ENCODE measurements at places on chromosomes 7 and 10.

- DNase-seq = no peak
Observed at GRCh38 chr10:114041166-114041565, 2.5 kb upstream of the ADRB1 start.

- no peak for DNase-seq
Observed at GRCh38 chr7:49486974-49487829, 286.2 kb upstream of the VWC2 start.

DNA sequence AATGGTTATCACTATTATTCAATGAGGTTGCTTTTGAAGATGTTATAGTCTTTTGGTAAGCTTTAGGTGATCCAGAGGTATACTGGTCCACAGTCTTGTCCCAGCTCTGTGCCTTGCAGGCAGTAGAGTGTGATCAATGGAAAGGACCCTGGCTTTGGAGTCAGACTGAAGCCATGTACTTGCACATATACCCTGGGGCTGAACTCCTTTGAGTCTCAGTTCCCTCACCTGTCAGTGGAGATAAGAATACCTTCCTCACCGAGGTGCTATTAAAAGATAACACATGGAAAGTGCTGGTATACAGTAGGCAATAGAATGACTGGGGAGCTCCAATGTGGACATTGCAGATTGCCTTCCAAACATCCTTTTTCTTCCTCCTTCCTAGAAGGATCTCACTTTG, 16.0 kb upstream of the PDLIM1 start:
- no peak for DNase-seq

- DNase-seq = no peak
Observed at GRCh38 chr10:33209802-33210201, 124.7 kb downstream of the NRP1 start.

Data from activated naive CD8-positive, alpha-beta T cell treated with anti-CD3 and anti-CD28 coated beads, Interleukin-2, amount 50 U/mL, for 16 hours (primary cell).